ENCODE measurements at places on chromosomes 6 and 20. TPM values are rescaled to one million over a fixed set of nuclear protein-coding genes. Genes with fewer than 3 reads are reported as not detected.

- DNase-seq = no peak
Measured at GRCh38 chr6:100673641-100674040, 207.5 kb downstream of the ASCC3 start.

GRCh38 chr20:57429159-57429496, 37.9 kb downstream of the RBM38 start:
- no peak for DNase-seq

DNA sequence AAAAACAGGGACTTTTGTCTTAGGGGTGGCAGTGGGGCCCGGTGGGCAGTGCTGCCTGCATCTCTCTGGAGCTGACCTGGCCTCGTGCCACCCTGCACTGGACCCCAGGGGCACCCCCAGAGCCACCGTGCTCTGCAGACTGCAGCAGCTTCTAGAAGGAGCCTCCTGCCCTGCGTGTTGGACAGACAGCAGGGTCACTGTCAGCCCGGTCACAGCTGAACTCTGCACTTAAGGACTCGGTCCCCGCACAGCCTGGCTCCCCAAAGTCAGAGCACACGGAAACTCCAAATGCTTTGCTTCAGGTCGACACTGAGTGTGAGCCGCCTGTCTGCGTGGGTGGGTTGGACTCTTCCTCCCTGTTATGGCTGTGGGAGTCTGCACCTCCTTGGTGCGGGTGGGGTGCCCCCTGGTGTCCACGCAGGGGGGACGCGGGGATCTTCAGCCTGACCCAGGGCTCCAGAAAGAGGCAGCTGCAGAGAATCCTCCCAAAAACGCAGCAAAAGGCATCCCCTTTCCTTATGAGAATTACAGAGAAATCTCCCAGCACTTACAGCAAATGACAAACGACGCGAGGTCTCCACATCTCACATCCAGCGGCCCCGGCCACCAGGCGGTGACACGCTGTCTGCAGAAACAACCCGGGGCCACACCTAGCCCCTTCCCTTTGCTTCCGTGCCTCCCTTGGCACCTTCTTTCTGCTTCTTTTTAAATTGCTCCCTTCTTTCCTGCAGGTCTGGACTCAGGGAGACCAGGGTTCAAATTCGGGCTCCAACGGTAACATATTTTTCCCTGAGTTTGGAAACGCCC, 36.3 kb upstream of the DACT2 start:
- DNase-seq = no peak

CRYBG1 gene
- 38.1 TPM for total RNA-seq

DNA sequence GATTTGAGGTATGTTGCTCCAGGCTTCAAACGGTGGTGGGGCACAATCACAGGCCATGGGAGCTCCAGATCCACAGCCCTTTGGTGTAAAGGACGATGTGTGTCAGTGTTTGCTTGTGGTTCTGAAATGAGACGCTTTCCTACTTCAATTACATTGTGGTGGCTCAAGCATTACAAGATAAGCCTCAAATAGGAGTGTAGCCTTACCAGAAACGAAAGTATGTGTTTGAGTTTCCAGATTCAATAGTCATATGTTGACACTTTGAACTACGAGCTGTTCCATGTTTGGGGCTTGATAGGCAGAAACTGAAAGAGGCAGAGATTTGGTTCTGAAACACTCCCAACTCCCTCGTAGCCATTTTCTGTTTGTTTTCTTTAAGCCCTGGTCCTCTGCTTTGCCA, 187.1 kb downstream of the MYLK4 start:
- no peak for DNase-seq

- DNase-seq = no peak
Measured at GRCh38 chr6:163780994-163781393, 366.5 kb downstream of the QKI start.

DNA sequence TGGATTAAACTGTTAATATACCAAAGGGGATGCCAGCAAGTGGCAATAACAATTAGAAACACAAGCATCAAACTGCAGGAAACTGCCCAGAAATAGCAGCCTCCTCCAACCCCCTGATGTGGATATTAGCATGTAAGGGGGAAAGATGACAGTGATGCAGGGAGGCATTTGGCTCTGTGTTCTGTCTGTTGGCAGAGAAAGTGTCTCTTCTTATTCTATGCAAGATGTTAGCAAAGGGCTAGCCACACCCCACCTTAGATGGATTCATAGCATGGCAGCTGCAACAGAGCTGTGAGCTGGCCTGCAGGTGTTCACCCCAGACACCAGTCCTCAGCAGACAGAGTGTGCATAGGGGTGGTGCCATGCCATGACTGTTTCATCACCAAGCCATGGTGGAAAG, 38.0 kb downstream of the SCP2D1 start:
- DNase-seq = no peak

DNA sequence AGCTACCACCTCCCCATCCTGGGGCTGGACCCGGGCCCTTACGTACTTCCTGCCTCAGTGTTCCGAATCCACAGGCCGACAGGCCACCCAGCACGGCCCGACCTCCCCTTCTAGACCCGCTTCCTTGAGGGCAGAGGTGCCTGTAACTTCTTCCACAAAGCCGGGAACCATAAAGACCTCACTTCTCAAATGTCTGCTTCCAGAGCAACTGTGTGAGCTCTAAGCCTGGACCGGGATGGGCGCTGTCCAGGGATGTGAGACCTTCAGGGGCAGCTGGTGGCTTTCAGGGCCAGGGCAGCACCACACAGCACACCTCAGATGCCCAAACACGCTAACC, 9.3 kb downstream of the SLC2A4RG start:
- DNase-seq = no peak

EPPIN gene
- total RNA-seq = not detected

GRCh38 chr20:21048841-21049273, 57.3 kb downstream of the LINC00237 start:
- DNase-seq = peak; percentile 53

DNA sequence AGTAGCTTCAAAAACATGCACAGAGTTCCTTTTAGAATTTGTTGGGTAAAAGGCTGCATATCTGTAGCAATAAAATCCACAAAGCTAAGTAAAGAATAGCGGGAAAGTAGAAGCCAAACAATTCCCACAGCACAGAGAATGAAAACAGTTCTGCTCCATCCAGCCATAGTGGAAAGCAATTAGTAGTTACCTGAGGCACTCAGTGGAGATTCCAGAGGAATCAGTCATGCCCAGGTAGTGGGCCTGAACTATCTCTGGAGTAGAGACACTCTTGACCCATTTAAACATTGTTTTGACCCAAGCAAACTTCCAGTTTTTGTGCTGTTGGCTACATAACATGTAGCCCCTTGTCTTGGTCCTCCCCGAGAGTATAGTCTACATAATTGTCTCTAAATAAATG, 559.5 kb upstream of the PTCHD4 start:
- no peak for DNase-seq

DNA sequence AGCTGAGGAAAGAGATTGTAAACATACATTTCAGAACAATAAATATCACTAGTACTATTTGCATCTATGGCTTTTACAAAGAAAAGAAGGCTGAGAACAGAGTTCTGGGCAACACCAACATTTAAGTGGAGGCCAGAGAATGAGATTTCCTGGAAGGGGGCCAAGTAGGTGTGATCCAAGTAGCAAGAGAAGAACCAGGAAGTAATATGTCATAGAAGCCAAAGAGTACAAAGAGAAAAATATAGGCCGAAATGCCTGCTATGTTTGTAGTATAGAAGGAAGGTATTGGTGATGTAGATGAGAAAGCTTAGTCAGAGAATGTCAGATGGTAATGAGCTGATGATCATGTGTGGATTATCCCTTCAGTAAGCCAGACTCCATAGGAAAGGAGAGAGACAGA, 94.5 kb downstream of the PERP start:
- peak; percentile 10 for DNase-seq

DNA sequence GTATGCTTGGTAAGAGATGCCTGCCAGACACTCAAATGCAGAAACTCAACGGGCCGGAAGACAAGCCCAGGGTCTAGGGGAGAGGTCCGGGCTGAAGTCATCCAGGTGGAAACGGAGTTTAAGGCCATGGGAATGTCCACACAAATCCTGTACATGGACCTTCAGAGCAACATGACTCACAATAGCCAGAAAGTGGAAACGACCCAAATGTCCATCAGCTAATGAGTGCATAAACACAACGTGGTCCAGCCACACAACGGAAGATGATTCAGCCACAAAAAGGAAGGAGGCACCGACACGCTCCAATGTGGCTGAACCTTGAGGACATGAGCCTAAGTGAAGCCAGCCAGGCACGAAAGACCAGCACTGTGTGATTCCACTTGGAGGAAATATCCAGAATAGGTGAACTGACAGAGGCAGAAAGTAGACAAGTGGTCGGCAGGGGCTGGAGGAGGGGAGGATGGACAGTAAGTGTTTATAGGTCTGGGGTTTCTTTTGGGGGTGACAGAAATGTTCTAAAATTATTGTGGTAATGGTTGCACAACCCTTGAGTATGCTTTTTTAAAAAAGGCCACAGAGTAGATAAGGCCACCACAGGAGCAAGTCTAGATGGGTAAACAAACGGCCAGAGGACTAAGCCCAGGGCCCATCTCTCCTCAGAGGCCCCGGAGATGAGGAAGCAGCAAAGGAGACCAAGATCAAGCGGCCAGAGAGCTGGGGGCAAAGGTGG, 105.6 kb downstream of the PREX1 start:
- peak; percentile 97 for DNase-seq

- DNase-seq = no peak
Measured at GRCh38 chr6:169157197-169158148, 96.2 kb downstream of the THBS2 start.

DNA sequence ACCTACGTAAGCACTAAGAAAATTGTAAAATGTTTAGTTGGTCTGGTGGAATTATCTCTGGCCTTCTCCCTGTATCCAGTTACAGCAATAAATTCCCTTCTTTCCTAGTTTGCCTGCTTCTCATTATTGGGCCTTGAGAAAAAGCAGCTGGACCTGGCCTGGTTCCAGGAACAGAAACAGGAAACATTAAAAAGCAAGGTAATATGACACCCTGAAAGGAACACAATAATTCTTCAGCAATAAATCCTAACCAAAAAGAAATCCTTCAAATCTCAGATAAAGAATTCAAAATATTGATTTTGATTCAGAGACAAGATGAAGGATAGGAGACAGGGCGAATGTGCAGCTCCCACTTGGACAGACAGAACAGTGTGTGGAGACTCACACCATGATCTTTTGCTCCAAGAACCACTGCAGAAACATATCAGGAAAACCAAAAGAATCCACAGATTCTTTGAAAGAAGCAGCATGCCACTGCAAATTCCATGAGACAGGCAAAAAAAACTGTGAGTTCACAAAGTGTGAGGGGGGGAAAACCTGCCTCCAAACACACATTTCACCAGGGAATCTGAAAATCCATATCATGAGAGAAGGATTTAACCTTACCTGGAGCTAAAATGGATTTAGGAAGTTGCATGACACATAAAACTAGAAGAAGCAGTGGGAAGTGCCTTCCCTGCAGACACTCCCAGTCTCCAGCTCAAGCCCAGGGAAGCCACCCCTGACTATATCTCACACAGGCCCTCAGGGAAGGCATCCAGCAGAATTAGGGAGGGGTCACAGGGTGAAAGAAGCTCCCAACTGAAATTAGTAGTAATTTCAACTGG, 28.9 kb downstream of the TREM1 start:
- DNase-seq = peak; percentile 67

PAX1 gene
- total RNA-seq = not detected

DNA sequence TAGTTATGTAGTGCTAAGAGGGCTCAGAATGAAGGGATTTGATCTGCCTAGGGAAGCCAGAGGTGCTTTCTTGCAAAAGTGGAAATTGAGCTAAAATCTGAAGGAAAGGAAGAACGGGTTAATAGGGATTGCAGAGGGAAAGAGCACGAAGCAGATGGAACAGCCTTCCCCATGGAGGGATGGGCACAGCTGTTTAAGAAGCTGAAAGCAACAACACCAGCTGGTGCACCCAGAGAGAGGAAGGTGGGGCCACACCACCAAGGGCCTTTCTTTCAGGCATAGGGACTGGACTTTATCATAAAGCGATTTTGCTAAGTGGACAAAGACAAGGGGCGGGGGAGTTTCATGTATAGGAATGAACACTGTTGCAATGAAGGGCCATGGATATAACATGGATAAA, 65.8 kb upstream of the SNRPB2 start:
- no peak for DNase-seq

IER3 gene
- 74.4 TPM for total RNA-seq

DNA sequence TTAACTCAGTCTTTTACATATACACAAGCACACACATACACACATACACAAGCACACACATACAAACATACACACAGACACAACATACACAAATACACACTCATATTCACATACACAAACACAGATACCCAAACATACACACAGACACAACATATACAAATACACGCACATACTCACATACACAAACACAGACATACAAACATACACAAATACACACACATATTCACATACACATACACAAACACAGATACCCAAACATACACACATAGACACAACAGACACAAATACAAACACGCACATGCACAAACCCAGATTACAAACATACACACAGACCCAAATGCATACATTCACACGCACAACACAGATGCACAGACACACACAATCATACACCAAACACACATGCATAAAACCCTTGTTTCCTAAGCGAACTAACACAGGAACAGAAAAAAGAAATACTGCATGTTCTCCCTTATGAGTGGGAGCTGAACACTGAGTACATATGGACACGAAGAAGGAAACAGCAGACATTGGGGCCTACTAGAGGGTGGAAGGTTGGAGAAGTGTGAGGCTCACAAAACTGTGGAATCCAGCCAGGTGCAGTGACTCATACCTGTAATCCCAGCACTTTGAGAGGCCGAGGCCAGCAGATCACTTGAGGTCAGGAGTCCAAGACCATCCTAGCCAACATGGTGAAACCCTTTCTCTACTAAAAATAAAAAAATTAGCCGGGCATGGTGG, 34.2 kb downstream of the PIM1 start:
- no peak for DNase-seq

OPRM1 gene
- not detected for total RNA-seq

DNA sequence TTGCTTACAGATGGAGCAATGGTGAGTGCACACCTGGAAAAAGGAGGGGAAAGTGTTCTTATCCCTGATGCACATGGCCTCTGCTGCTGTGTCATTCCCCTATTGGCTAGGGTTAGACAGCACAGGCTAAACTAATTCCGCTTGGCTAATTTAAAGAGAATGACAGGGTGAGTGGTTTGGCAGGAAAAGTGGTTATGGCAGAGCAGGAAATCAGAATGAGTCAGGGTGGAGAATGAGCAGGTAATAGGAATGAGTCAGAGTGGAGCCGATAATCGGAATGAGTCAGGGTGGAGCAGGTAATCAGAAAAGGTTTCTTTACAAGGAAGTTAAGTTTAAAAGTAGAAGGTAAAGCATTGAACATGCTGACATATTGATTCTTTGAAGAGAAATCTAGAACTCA, 355.5 kb upstream of the HTR1E start:
- no peak for DNase-seq

- DNase-seq = no peak
Measured at GRCh38 chr20:50252701-50253100, 62.1 kb downstream of the CEBPB start.

- DNase-seq = no peak
Measured at GRCh38 chr6:43914272-43915147, 144.5 kb downstream of the VEGFA start.

All from dermis blood vessel endothelial cell (primary cell).